ENCODE measurements at places on chromosomes 1 and 21.

GRCh38 chr1:157157501-157158190, 19.5 kb upstream of the ETV3 start:
- no peak for DNase-seq

GRCh38 chr1:200762089-200762488, 23.4 kb downstream of the CAMSAP2 start:
- no peak for DNase-seq

DNA sequence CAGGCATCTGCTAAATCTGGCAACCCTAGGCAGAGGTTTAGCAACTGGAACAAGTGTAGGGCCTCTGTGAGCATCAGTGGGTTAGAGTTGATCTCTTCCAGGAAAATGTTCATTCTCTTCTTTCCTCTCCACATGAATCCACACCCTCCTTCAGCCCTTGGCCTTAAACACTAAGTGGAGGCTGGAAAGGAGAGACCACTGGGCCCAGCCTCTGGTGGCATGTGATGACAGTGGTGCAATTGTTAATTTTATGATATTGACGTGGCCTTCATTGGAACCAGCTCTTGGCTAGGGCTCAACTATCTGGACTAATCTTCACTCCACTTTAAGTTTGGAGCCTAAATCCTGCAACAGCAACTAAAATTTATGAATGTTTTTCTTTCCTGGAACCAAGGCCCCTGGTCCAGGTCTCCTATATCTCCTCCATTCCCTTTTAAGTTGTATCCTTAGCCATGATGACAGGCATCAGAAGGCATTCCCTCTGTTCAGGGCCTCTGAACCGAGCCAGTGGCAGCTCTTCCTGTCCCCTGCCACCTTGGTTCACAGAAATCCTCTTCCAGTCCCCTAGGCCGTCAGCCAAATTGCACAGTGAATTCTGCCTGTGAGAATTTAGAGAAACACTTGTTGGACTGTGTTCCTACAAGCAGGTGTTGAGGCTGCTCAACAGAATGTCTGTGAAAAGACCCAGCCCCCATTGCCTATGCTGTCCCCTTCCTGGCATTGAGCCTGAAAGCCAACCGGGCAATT, 132.2 kb downstream of the PSMG1 start:
- no peak for DNase-seq

DNA sequence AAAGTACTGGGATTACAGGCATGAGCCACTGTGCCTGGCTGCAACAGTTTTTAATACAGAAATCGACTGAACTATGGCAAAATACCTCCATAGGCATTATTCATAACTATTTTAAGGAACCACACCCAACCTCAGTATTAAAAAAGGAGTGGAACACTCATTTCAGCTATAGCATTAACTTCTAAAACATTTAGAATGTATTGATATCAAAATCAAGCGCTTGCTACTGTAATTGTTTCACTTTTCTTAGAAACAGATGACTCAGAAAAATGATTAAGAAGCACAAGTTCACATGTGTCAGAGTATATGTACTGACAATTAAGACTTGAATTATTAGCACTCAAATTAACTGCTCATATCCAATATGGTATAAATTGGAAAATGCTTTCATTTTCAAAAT, 15.1 kb downstream of the AIDA start:
- no peak for DNase-seq

- no peak for DNase-seq
These were observed 235.2 kb downstream of the RPS6KC1 start for GRCh38 chr1:213286235-213286634.

DNA sequence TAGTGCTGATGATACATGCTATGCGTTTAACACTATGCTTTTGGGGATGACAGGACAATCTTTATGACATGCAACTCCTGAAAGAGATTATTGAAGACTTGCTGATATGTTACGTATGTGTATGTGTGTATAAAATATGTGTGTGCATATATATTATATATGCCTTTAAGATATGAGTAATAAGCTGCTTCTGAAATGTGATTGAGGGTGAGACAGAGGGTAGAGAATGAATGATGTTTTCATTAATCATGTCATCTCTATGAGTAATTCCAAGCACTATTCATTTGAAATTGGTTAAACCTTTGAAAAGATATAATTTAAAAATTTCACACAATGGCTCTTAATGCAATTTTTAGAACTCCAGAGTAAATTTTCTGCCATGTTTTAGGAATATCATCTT, 5.8 kb downstream of the BCL9 start:
- no peak for DNase-seq

GRCh38 chr1:203777596-203777995, 12.6 kb downstream of the LAX1 start:
- DNase-seq, result no peak

DNA sequence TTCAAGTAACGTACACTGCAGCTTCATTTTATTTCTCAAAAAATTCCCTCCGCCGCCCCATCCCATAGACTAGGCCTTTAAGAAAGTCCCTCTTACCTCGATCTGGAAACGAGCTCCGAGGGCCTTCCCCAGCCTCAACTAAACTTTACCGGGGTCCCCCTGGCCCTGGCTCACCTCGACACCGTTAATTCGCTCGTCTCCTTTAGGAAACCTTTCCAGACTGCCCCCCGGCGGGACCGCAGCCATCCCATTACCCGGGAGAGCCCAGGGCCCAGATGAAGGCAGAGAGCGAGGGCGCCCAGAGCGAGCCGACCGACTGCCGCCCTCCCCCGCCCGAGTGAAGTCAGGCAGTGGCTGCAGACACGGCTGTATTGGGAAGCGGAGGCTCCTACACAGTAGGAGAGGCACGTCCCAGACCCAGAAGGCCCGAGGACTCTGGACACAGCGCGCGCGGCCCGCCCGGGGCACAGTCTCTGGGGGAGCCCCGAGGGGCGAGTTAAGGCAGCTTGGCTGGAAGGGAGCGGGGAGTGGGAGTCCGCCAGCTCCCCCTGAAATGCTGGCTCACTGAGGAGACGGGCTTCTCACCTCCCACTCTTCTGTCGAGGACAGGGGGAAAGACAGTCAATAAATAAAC, 14.6 kb downstream of the SEMA6C start:
- DNase-seq, result no peak

GRCh38 chr21:44354775-44355771, 1.7 kb downstream of the TRPM2 start:
- DNase-seq, result no peak

DNA sequence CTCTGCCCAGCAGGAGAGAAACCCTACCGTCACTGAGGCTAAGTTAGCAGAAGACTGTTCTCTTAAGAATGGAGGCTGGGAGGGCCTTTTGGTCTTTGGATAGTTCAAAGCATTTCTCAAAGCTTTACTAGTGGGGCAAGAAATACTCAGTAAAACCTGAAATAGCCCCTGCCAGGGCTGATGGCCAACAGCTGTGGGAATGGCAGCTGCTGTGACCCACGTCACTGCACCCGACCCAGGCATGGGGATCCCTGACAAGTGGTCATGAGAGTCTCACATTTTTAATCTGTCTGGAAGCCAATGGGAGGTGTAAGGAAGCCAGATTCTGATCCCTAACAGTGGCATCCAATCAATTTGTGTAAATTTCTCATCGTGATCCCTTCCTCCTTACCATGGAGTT, 44.5 kb upstream of the ENAH start:
- DNase-seq, result no peak

- DNase-seq, result peak; percentile 30
These were observed 33.0 kb downstream of the COP1 start for GRCh38 chr1:176174108-176174507.
